ENCODE measurements at places on chromosomes 4 and X.
A peak's percentile ranks its signal among the peaks of the same experiment; 100 is the strongest.

DNA sequence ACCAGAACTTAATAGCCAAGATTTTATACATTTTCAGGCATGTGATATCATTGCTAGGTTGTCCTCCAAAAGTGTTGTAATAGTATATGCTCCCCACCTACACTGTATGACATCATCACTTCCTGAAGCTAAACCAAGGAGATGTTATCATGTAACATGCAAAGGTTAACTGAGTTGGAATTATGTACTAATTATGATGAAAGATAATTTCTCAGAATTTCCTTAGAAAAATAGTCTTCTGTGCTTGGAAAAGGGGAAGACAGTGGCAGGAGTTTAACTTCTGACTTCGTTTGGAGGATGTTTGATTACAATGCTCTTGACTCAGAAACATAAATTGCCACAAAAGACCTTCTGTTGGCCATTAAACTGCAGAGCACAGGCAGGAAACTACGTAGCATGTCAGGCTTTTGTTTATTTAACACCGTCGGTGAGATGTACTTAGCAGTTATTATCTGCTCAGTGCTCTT, 83.6 kb upstream of the GUCY1A1 start:
- peak; percentile 9 for DNase-seq

DNA sequence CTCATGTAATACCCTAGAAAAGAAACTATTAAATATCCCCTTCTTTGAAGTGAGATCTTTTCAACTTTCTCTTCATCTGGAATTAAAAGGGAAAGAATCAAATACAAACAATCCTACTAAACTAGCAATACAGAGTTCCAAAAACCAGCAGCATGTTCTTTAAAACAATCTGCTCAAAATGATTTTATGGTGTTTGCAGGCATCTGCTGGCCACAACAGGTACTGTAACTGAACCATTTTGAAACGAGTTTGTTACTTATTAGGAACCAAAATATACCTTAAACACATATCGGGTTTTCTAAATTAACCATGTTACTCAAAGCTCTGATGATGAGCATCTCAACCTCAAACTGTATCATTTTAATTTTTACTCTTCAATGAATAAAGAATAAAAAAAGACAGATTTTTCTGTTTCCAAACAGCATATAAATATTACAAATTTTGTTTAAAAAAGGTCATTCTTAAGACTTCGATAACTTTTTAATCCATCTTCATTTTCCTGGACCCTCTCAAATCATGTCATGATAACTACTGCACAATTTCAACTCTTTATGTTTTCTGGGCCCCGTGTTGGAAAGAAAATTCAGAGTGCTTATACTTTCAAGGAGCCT, 56.5 kb downstream of the ARAP2 start:
- peak; percentile 49 for DNase-seq

DNA sequence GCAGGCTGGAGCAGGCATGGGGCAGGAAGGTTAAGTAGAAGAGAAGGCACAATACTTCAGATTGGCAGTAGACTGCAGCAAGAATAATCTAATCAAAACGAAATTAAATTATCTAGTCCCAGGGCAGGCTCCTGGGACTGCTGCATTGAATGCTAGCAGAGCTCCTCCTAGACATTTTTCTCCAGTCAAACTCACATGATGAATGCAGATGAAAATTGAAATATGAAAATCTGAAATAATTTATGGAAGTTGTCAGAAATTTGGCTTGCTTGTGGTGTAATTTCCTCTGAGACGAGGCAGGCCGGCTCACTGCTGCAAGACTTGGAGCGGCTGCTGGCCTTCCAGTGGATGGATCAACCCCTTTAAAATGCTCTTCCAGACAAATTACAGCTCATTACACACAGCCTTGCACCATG, 78.0 kb upstream of the TMEM33 start:
- no peak for DNase-seq

DNA sequence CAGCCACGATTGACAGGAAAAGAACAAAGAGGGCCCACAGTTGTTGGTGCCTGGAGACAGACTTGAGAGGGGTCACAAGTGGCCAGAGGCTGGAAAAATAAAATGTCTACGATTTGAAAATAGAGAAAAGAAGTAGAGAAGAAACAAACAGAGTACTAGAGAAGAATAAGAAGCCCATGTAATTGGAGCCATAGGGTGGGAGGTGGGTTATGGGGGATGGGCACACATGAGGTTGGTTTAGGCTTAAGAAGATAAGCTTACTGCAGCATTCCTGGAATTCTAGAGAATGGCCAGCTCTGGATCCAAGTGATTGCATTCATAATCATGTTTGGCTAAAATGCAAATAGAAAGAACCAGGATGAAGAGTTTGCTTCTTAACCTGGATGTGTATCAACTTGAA, 210.7 kb downstream of the MAML3 start:
- DNase-seq, result no peak

Data from NCI-H1105 treated with DMSO at 0.1 percent for 48 hours (cell line).